Smooth muscle cell of the umbilical artery (primary cell): ENCODE measurements at places on chromosomes 6 and 20. TPM values are rescaled to one million over a fixed set of nuclear protein-coding genes. Genes with fewer than 3 reads are reported as not detected.

The PRR18 gene
- total RNA-seq = not detected in 2 replicates

The DUSP15 gene
- not detected in 2 replicates for total RNA-seq

The RNF144B gene
- total RNA-seq = 0.74 and 1.8 TPM in 2 replicates

The COL20A1 gene
- total RNA-seq = under 0.01 and 0.05 TPM in 2 replicates

The BPIFA1 gene
- not detected in 2 replicates for total RNA-seq

The TREML4 gene
- total RNA-seq = not detected in 2 replicates

The TMEM217 gene
- 1.2 and 2.2 TPM in 2 replicates for total RNA-seq

The HLA-DQA2 gene
- total RNA-seq = not detected in 2 replicates

The HDGFL1 gene
- total RNA-seq = not detected in 2 replicates

The TCP11 gene
- total RNA-seq = 0.46 TPM in 1 of 2 replicates, not detected in the other

The EPPIN gene
- not detected in 2 replicates for total RNA-seq

The UNC93A gene
- total RNA-seq = not detected in 2 replicates

The TOX2 gene
- 2.1 and 2.2 TPM in 2 replicates for total RNA-seq

The HLA-DOA gene
- total RNA-seq = not detected in 2 replicates

The FAM162B gene
- total RNA-seq = not detected in 2 replicates

The MYLK2 gene
- total RNA-seq = 0.14 TPM in 1 of 2 replicates, not detected in the other

The MROH8 gene
- 0.89 and 1.2 TPM in 2 replicates for total RNA-seq

The MCCD1 gene
- total RNA-seq = not detected in 2 replicates

The NEDD9 gene
- 11.9 and 19.3 TPM in 2 replicates for total RNA-seq

The SLC32A1 gene
- total RNA-seq = not detected in 2 replicates

The RNF39 gene
- total RNA-seq = not detected in 2 replicates

The CCN5 gene
- total RNA-seq = 0.05 and 0.30 TPM in 2 replicates

The RAB23 gene
- 57.7 and 59.1 TPM in 2 replicates for total RNA-seq

The POU3F2 gene
- total RNA-seq = not detected in 2 replicates

The MUC22 gene
- total RNA-seq = not detected in 2 replicates

The GRM1 gene
- not detected in 2 replicates for total RNA-seq

The EMILIN3 gene
- under 0.01 TPM in 1 of 2 replicates, not detected in the other for total RNA-seq

The POFUT1 gene
- 66.8 and 74.7 TPM in 2 replicates for total RNA-seq

The GRIK2 gene
- 9.6 and 10.4 TPM in 2 replicates for total RNA-seq

The FERMT1 gene
- 3.0 and 10.9 TPM in 2 replicates for total RNA-seq

The GABRR2 gene
- total RNA-seq = under 0.01 and 0.18 TPM in 2 replicates

The EBF4 gene
- total RNA-seq = 1.8 and 1.9 TPM in 2 replicates
